ENCODE measurements at places on chromosomes 7 and 10.
A peak's percentile ranks its signal among the peaks of the same experiment; 100 is the strongest.

GRCh38 chr10:102243309-102243708 is 2.0 kb upstream of the PITX3 start:
- no peak for DNase-seq

DNA sequence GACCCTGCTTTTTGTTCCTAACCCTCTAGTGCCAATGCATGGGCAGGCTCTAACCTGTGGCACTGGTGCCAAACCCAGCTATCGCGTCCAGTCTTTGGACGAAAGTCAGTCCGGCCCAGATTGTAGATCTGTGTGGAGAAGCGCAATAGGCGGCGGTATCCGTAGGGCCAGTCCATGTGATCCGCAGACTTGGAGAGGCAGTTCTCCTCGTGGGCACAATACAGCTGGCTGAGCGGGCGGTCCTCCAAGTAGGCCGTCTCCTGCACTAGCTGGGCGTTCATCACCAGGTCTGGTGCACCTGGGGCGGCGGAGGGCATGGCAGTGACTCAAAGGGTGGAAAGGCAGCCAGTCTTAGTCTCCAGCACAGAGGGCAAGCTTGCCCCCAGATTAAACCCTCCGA is 14.5 kb downstream of the LOXL4 start:
- DNase-seq: no peak

- DNase-seq: no peak
Observed at GRCh38 chr10:19468413-19468812, 347.8 kb upstream of the PLXDC2 start.

GRCh38 chr7:104700336-104700735 is 313.7 kb upstream of the KMT2E start:
- no peak for DNase-seq

DNA sequence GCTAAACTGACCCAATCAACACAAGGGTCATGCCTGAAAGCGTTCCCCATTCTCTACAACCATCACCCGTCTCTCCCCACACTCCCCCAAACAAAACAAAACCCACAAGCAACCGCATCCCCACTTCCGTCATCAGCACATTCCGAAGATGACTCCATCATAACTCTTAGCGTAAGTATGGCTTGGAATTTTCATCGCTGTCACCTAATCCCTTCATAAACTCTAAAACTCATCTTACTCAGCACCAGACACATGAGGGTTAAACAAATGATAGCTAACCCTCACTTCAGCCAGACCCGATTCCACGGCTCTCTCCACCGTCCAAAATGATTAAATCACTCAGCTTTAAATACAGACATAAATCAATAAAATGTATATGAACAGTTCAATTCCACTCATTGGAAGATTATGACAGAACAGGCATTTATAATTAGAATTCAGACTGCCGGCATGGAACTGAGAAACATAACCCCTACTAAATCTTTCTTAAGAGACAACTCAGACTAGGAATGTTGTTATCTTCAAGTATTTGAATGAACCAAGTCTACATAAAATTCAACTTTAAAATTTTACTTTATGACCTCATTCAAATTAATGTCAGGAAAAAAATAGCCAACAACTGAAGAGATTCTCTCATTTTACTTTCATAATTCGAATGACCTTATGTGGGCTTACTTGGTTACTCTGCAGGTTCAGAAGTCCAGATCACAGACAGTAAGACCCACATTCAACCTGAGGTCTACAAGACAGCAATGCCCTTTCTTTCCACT is 215.9 kb downstream of the PARD3 start:
- DNase-seq: no peak

DNA sequence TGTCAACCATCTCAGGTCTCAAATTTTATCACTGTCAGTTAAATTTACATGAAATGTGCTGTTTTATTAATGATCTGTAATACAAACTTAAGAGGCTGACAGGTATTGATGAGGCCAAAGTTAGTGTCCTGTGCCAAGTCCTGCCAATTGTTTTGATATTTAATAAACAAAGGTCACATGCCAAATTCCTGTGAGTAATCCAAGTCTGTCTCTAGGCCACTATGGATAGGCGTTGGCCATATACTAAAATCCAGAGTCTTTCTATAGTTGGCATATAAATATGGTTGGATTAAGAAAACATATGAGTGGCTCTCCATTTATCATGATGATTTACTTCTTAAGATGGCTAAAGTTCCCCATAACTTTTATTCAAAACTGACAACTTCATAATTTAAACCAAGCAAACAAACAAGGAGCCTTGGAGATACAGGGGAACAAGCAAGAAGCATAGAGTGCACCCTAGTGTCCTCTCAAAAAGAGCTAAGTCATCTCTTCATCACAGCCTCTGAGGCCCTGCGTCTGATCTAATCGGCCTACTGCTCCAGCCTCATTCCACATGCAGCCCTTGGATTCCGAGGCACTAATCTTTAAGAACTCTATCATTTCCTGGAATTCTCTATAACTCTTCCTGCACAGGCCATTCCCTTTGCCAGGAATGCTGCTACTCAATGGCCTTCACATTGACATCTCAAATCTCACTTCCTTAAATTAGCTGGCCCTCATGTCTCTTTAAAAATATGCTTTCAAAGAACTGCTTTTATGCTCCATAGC is 32.7 kb upstream of the NRCAM start:
- no peak for DNase-seq

DNA sequence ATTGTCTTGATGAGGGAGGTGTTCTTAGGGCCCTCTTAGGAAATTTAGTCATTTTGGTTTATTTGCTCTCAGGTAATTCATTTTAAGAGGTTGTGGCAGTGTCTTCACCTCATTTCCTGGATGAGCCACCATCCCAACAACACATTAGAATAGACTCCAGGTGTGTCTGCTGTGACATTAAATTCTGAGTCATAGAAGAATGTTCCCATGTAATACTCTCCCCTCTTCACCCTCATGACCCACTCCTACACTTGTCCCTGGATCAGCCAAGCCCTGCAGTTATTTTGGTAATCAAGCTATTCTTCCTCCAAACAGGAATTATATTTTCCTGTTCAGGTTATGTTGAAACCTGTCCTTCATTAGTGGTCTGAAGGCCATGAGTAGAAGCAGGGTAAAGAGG is 944.1 kb downstream of the SORCS3 start:
- DNase-seq: no peak

DNA sequence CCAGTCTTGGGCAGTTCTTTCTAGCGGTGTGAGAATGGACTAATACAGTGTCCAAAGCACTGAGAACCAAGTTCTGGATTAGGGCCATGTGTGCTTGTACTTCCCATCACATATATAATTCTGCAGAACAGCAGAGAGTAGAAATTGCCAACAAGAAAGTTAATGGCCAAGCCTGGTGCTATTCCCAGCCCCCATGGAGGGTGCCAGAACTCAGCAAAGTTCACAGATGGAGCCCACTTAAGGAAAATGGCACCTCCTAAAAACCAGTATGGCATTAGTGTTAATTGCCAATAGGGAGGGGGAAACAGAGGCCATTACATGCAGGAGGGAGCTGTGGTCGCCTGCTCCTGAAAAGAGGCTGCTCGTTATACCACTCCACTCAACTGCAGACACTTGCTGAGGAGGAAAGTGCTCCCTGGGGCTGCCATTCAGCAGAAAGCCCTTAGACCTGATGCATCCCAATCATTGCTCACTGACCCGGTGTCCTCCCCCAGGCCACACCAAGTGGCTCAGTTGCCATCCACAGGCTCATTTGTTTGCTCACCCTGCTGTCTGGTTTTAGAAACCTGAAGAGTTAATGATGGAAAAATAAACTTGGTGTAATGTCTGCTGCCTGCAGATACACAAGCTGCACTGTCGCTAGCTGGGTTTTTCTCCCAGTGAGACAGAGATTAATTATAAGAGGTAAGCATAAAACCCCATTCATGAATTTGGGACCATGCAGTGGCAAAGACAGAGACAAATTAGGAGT is 280.6 kb downstream of the GFRA1 start:
- no peak for DNase-seq

GRCh38 chr10:120456143-120456625 is 843 bp upstream of the PLPP4 start:
- DNase-seq: no peak

DNA sequence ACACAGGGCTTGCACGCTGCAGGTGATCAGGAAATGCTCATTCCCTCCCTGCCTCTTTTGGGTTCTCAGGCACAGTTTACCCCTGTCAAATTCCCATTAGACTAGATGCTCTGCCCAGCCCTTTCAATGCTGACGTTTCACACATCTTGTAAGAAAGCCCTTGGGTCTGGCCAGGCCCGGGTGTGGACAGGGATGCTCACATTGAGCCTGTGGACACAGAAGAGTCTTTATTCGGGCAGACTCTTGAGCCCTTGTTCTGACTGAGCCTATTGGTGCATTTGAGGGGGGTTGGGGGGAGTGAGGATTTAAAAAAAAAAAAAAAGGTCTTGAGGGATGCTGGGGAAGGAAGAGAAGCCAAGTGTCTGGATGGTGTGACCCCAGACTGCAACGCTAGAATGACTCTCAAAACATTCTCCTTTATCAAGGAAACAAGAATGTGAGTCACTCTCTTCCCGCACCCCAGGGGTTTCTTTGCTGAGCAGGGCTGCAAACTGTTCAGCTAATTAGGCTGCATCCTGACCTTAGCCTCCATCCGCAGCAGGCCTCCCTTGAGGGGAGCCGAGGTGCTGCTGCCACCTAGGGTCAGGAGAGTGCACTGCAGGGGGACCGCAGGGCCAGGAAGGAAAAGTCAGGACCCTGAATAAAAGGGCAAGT is 53.6 kb upstream of the TMEM72 start:
- DNase-seq: peak; percentile 65

DNA sequence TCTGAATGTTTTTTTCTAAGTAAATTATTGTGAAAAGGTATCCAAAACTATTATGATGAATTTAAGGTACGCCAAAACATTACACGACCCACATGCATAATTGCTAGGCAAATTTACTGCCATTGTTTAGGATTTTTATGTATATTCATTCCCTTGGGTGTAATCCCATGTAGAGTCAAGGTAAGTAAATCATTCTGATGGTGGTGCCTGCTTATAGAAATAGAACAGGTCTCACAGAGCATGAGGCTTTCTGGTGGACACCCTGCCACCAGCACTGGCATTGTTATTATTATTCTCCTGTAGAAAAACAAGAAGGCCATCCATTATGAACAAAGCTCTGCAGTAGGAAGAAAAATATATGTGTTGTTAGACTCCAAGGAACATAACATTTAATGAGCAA is 111.7 kb upstream of the ZNF804B start:
- DNase-seq: no peak

DNA sequence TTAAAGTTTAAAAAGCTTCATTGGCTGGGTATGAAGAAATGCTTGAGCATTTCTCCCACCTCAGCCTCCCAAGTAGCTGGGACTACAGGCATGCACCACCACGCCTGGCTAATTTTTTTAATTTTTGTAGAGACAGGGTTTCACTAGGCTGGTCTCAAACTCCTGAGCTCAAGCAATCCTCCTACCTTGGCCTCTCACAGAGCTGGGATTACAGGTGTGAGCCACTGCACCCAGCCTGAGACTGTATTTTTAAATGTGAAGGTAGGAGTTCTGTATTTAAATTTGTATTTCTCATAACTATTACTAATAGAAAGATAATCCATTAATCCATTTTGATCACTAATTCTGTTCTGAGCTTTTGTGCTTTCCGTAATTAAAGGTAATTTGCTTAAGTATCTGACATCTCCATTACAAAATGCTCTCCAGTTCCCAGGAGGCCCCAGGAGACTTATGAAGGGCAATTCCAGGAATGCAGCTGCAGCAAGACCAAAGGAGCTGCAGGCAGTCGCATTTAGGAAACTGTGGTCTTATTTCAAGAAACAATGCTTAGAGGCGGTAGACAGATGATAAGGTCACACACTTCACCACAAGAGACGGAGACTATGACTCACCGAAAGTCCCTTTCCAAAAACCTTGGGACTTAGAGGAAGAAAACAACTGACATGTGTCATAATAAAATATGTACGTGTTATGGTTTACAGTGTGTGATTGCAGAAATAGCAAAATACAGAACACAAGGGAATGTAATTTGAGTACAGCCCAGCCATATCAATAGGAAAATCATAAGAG is 23.3 kb downstream of the YAE1 start:
- DNase-seq: peak; percentile 32

GRCh38 chr10:3470191-3470590 is 297.6 kb upstream of the PITRM1 start:
- no peak for DNase-seq

DNA sequence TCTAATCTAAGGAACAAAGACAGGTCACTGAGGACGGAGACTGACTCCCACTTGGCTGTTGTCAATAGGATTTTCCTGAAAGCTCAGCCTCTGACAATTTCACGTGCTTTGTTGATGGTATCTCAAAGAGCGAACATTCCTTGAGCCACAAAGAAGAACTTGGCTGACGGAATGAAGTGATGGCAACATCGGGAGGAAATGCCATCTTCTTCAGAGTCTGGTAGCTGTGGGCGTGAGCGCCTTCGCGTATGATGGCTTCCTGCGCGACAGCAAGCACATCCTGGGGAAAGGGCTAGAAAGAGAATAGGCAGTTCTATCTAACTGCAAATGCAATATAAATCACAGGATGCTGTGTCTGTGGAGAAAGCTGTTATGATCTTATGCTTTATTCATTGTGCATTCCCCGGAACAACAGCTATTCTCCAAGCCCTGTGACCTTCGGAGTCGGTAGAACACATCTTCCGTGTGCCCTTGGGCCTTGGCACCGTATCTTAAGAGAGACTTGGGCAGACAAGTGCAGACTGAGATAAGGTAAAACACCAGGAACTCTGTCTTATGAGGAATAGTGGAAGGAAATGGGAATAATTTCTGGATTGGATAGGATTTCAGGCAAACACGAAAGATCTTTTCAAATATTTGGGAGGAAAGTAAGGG is 19.6 kb upstream of the GTPBP4 start:
- DNase-seq: no peak

GRCh38 chr10:86403183-86403797 is 36.7 kb upstream of the GRID1 start:
- DNase-seq: no peak

GRCh38 chr10:43053825-43054224 is 23.0 kb upstream of the RET start:
- no peak for DNase-seq

DNA sequence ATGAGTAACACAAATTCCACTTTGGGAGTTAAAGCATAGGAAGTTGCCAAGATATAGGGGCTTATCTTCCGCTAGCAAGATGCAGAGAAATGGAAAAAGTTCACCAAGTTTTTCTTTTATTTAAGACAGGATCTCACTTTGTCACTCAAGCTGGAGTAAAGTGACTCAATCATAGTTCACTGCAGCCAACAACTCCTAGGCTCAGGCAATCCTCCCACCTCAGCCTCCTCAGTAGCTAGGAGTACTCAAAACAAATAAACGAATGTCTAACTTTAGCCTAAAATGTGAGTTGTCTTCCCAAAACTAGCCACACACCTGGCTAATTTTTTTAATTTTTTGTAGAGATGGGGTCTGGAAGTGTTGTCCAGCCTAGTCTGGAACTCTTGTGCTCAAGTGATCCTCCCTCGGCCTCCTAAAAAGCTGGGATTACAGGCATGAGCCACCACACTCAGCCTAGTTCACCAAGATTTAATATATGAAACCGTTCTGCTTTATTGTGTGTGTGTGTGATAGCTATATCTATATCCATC is 9.9 kb downstream of the VIM start:
- no peak for DNase-seq

GRCh38 chr10:27893358-27893954 is 105.4 kb downstream of the ODAD2 start:
- no peak for DNase-seq

All from activated T-cell treated with anti-CD3 and anti-CD28 coated beads, Interleukin-2, amount 50 U/mL, for 1 hour (primary cell).